ENCODE measurements at places on chromosomes 13 and 19.

GRCh38 chr19:313169-313987 is 22.2 kb upstream of the PLPP2 start:
- no peak for DNase-seq

- no peak for DNase-seq
Observed at GRCh38 chr19:55354698-55355212, at the start of gene COX6B2. TSS of gene COX6B2 (minus strand) at chr19:55354719. CDS start at chr19:55354521, 198 bp downstream.

DNA sequence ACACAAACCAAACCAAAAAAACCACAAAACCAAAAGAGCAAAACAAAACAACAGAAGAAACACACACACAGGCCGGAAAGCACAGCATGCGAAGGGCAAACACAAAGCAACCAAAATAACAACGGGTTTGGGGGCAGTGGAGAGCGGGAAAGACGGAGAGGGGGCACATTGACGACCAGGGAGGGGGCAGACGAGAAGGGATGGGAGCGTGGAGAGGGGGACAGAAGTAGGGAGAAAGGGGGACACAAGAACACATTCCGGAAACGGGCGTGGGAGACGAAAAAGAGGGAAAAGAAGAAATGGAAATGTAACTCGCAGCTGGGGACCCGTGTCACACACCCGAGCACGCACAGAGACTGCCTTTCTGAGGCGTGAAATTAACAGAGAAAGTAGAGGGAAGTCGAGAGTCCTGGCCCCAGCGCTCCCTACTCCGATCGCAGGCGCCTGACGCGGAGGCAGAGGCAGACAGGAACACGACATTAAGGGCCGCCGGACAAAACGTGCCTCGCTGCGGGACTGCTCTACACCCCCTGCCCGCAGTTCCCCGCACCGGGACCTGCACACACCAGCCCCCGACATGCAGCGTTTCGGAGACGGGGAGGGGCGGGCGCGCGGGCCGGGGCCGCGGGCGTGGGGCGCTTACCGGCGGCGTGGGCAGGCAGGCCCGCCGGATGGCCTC is 652 bp downstream of the POU4F1 start:
- DNase-seq = no peak

DNA sequence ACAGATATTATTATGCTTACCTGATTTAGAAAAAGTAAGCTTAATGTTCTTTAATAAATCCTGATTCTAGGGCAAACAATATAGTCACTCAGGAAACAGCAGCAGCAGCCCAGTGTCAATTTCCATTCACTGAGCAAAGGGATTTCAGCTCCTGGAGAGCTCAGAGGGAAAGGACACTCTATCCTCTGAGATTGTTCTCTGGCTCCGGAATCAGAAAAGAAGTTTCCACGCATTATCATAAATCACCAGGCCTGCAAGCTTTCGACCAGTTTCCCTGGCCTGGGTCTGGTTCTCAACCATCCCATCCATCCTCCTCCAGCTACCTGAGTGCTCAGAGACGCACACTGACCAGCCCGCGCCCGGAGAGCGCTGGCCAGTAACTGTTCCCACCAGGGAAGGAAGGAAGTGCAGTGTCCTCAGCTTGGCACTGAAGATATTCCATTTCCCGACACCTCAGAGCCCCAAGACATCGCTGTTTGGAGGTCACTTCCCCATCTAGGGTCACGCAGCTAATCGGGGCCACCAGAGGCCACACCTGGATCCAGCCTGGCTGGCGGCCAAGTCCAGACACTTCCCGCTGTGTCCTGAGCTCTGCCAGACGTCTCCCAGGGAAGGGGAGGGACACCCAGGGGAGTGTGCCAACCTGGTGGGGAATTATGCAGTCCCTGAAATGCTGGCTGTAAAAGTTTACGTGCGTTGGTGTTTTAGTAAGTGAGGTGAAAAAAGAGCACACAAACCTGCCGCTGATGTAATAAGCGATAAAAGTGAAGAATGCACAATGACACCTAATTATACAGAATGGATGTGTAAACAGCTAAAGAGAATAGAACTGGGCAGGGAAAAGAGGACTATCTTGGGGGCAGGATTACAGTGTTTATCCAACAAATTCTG is 29.1 kb downstream of the EPS15L1 start:
- no peak for DNase-seq

GRCh38 chr13:77310579-77311279 is 16.2 kb downstream of the MYCBP2 start:
- no peak for DNase-seq

DNA sequence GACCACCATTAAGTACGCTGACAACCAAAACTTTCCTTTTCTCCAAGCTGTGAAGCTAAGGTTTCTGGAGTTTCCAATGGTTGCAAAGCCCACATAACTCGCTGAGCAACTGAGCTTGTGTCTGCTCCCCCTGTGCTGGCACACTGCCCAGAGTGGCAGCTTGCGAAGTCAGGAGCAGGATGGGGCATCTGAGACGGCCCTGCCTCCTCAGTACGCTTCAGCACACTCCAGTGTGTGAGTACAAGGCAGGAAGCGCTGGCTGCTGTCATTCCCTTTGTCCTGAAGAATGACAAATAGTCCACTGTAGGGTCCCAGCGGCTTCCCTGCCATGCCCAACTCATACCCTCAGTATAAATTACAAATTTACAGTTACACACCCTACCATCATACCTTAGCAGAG is 51.5 kb downstream of the SKA3 start:
- no peak for DNase-seq

DNA sequence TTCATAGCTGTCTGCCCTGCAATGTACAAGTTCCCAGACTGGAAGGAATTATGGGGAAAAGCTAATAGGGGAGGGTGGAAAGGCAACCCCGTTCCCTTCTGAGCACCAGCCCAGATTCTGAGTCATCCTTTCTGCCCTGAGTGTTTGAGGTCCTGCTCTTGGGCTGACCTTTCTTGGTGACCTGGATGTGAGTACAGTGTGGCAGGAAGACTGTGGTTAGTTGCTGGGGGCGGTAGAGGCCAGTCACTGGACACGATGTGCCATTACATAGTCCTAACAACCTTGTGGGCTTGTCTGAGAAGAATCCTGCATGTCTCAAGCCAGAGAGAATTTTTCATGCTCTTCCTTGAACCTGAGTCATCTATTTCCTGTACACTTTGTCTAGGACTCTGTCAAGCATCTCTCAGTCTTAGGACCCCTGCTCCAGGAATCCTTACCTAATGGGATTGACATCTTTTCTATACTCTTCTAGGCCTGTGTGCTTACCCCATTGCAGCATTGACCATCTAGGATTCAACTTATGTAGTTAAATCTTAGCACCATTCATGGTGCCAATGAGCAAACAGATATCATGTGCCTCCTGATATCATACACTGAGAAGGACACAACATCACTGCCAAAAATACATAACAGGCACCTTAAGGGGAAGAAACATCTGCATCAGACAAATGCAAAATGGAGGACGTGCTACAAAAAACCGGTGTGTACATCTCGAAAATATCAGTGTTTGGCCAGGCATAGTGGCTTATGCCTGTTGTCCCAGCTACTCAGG is 8.1 kb upstream of the ANGPTL4 start:
- DNase-seq = no peak

- DNase-seq = no peak
Observed at GRCh38 chr19:40571005-40571318, 5.7 kb upstream of the SHKBP1 start.

GRCh38 chr13:49821216-49822009 is 28.9 kb upstream of the KPNA3 start:
- no peak for DNase-seq

GRCh38 chr13:68616600-68617222 is 1386.6 kb upstream of the PCDH9 start:
- DNase-seq = no peak

DNA sequence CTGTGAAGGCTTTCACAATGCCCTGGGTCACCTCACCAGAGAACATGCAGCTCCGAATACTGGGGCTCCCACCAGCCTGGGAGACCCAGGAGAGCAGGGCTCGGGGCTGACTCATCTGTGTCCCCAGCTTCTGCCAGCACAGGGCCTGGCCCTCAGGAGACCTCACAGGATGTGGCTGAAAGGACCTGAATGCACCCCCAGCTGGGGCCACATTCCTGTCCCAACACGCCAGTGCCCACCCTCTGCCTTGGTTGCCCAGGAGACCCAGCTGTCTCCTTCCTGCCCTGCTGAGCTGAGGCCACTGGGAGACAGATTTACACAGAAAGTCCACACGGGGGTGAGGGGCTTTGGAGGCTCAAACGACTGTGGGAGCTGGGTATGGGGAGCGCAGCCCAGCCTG is 11.9 kb downstream of the BCAT2 start:
- no peak for DNase-seq

DNA sequence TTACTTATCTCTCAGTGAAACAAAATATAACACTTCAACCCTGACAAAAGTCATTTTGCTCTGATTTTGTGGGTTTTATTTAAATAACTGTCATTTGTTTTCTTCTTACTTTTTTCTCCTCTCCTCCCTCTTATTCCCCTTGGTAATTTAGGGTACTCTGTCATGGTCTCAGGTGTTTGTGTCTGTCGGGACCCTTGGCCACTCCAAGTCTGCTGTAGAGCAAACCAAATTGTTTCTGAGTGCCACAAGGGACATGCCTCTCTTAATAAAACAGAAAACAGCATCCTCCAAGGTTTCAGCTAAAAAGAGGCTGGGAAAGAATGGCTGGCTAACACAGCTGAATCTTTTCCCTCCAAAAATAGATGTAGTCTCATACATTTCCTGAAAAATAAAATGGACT is 573.1 kb upstream of the KLF12 start:
- no peak for DNase-seq
